H9 (cell line): ENCODE measurements at places on chromosomes 12 and 14. TPM values are rescaled to one million over a fixed set of nuclear protein-coding genes. Genes with fewer than 3 reads are reported as not detected.

Gene SERPINA10
- not detected in 2 replicates for total RNA-seq

Gene TEAD4
- total RNA-seq: 127 and 133 TPM in 2 replicates

Gene ANG
- 3.2 and 3.8 TPM in 2 replicates for total RNA-seq

Gene NELL2
- total RNA-seq: 31.9 and 32.7 TPM in 2 replicates

Gene KITLG
- total RNA-seq: 11.7 and 12.1 TPM in 2 replicates

Gene NRIP2
- total RNA-seq: 0.15 TPM in 2 replicates

Gene ITGA7
- 114 and 119 TPM in 2 replicates for total RNA-seq

Gene GCN1
- total RNA-seq: 125 and 137 TPM in 2 replicates

Gene DPPA3
- total RNA-seq: 1.4 and 2.0 TPM in 2 replicates

Gene SPRING1
- 44.2 and 47.0 TPM in 2 replicates for total RNA-seq

- DNase-seq: no peak
- H3K27me3 ChIP-seq: no peaks in the 10 kb centered on the region
- H3K36me3 ChIP-seq: peaks cover 61% of the 10 kb centered on the region
- no peak overlapping the region for H3K27ac ChIP-seq
- peaks cover 2% of the 10 kb centered on the region; the same call in 1 of the 2 replicates for H3K4me1 ChIP-seq
Observed at GRCh38 chr12:67655829-67656228, 7.3 kb downstream of the DYRK2 start.

- H3K4me1 ChIP-seq: no peaks in the 10 kb centered on the region
- DNase-seq: peak; percentile 38
- H3K27me3 ChIP-seq: no peaks in the 10 kb centered on the region
- no peak overlapping the region for H3K4me3 ChIP-seq
Observed at GRCh38 chr12:131120831-131121271, 167.1 kb downstream of the ADGRD1 start.

DNA sequence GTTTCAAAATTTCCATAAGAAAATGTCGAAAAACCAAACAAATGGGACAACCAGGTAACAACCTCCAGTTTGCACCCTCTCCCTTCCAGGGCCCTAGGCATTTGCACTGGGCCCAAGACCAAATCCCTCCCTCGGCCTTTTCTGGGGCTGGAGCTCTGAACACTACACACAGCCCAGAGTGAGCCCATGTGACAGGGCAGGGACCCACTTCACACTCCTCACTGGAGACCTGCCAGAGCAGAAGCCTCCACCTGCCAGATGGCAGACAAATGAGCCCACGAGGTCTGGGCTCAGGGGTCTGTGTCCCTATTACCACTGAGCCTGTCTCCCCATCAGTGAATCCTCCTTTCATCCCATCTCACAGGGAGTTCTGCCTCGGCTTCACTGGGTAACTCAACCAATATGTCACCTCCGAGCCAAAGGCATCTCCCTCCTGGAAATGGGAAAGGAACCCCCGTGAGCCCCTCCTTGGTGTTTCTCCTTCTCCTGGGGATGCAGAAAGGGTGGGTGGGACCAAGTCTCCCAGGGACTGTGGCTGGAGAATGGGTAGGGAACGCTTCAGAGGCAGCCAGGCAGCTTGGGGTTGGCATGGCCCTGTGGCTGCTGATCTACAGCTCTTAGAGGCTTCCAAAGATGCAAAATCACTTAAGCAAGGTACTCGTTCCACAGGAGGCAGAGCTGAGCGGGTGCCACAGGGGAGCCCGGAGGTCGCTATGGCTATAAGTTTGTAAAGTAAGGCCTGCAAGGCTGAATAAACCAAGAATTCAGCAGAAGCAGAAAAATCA, 10.6 kb downstream of the VWF start:
- no peaks in the 10 kb centered on the region; the same call in 1 of the 2 replicates for H3K4me1 ChIP-seq
- DNase-seq: no peak
- no peak overlapping the region for H3K27ac ChIP-seq
- H3K36me3 ChIP-seq: no peaks in the 10 kb centered on the region; the same call in 2 of the 3 replicates

- no peak for DNase-seq
- H3K27me3 ChIP-seq: no peaks in the 10 kb centered on the region
- no peak overlapping the region for H3K27ac ChIP-seq
Observed at GRCh38 chr14:99244367-99244901, 27.6 kb downstream of the BCL11B start.

- no peaks in the 10 kb centered on the region for H3K4me1 ChIP-seq
- DNase-seq: peak; percentile 56
- H3K27ac ChIP-seq: no peak overlapping the region
- H3K27me3 ChIP-seq: no peaks in the 10 kb centered on the region; the same call in 1 of the 2 replicates
Observed at GRCh38 chr12:48794870-48795269, 6.0 kb upstream of the ADCY6 start.

DNA sequence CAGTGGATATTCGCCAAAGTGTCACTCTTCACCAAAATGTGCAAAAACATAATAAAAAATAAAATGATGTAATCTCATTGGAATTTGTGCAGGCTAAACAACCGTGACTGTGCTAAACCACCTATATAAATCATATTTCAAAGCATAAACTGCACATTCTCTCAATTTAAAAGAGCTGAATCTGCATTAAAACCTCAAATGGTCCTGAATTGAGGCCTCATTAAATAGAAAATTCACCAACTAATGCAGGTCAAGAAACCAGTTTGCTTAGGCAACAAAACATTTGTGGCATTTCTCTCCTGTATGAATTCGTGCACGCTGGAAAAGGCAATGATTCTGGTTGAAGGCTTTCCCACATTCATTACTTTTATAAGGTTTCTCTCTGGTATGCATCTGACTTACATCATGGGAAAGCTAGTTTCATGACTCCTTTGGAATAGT, 80.1 kb upstream of the IFNG-AS1 start:
- H3K27me3 ChIP-seq: no peaks in the 10 kb centered on the region
- H3K36me3 ChIP-seq: no peaks in the 10 kb centered on the region
- H3K27ac ChIP-seq: no peak overlapping the region
- no peak for DNase-seq
- no peak overlapping the region for H3K4me3 ChIP-seq
